Endodermal cell (in vitro differentiated cells): ENCODE measurements at places on chromosomes 4 and X. TPM values are rescaled to one million over a fixed set of nuclear protein-coding genes. Genes with fewer than 3 reads are reported as not detected.

PDLIM3 gene
- 9.8 to 15.0 TPM (median 11.0 TPM) in 3 replicates for total RNA-seq

JCHAIN gene
- not detected in 2 replicates for total RNA-seq

- DNase-seq = peak; percentile 85
These were observed 99.5 kb downstream of the PPP2R2C start for GRCh38 chr4:6372649-6373525.

DNA sequence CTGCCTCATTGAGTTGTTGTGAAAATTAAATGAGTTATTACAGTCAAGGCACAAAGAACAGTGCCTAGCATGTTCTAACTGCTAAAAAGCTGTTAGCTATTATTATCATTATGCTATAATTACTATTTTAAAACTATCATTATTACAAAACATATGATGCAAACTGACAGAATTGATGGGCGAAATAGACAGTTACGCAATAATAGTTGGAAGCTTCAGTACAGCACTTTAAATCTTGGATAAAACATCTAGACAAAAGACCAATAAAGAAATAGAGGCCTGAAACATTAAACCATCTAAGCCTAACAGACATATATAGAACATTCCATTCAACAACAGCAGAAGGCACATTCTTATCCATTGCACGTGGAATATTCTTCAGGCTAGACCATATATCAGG is 73.0 kb downstream of the TAB3 start:
- DNase-seq = no peak

- DNase-seq = no peak
These were observed 54.0 kb downstream of the TBC1D9 start for GRCh38 chr4:140702096-140702757.

- no peak for DNase-seq
These were observed 21.1 kb downstream of the ACOX3 start for GRCh38 chr4:8419222-8420041.

- peak; percentile 94 for DNase-seq
These were observed 1.2 kb downstream of the MAGIX start for GRCh38 chrX:49163555-49164419.
